Endodermal cell (in vitro differentiated cells): ENCODE measurements at places on chromosomes 16 and 17. TPM values are rescaled to one million over a fixed set of nuclear protein-coding genes. Genes with fewer than 3 reads are reported as not detected.

KRT15 gene
- total RNA-seq, result 0.88 and 1.2 TPM in 2 replicates

ASGR1 gene
- total RNA-seq, result 6.8 and 8.3 TPM in 2 replicates

MYO1D gene
- total RNA-seq, result 34.1 and 43.7 TPM in 2 replicates

HAP1 gene
- 1.5 to 1.7 TPM (median 1.6 TPM) in 3 replicates for total RNA-seq

XYLT2 gene
- total RNA-seq, result 65.9 to 83.3 TPM (median 67.4 TPM) in 3 replicates

ZDHHC1 gene
- 9.0 to 11.8 TPM (median 10.6 TPM) in 3 replicates for total RNA-seq

CDRT15 gene
- total RNA-seq, result not detected in 3 replicates

CYGB gene
- total RNA-seq, result 1.8 to 15.4 TPM (median 2.0 TPM) in 3 replicates

CDRT15L2 gene
- not detected in 2 replicates for total RNA-seq

MGAT5B gene
- total RNA-seq, result 2.0 to 2.9 TPM (median 2.3 TPM) in 3 replicates

CCDC200 gene
- not detected in 3 replicates for total RNA-seq

C16orf54 gene
- total RNA-seq, result not detected in 3 replicates
